ENCODE measurements at places on chromosomes 6 and 20.

DNA sequence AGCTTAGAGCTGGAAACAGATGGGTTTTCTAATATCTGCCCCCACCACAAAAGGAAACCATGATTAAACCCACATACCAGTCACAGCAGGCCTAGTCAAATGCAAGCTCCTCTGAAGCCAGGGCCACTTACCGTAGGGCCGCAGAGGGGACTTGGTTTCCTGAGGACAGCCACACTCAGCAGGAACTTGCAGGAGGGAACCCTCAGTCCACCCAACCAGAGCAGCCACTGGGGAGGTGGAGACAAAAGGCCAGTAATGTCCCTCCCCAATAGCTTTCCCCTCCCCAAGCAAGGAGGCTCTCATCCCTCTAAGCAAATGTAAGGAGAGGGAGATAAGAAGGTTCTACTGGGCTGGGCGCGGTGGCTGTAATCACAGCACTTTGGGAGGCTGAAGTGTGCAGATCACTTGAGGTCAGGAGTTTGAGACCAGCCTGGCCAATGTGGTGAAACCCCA, 384.4 kb upstream of the JARID2 start:
- no peak for DNase-seq

DNA sequence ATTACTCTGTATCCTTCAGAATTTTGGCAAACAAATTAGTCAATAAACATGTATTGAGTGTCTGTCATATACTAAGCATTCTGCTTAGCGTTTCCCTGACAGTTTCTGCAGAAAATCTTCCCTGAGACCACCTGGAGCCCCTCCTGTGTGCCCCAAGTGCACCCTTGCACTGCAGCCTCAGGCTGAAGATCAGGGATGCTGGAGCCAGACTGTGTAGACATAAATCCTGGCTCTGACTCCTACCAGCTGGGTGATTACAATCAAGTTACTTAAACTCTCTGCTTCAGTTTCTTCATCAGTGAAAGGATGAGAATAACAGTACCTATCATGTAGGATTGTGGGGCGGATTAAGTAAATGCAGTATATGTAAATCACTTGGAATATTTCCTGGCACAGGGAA, 53.4 kb upstream of the VSTM2L start:
- no peak for DNase-seq

- DNase-seq: no peak
Measured at GRCh38 chr6:7787137-7787608, 61.3 kb downstream of the BMP6 start.

DNA sequence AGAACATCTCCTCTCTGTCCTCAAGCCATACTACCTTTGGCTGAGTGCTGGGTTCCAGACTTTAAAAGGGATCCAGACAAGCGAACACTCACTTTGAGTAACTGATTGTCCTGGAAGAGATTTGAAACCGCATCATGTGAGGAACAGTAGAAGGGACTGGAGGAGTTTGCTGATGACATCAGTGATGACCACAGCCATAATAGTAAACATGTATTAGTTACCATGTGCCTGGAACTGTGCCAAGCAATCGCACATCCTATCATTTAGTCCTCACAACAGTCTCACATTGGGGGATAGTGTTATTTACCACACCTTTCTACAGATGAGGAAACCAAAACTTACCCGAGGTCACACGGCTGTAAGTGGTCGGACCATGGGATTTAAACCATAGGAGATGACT, 39.8 kb downstream of the ARMC2 start:
- DNase-seq: no peak

DNA sequence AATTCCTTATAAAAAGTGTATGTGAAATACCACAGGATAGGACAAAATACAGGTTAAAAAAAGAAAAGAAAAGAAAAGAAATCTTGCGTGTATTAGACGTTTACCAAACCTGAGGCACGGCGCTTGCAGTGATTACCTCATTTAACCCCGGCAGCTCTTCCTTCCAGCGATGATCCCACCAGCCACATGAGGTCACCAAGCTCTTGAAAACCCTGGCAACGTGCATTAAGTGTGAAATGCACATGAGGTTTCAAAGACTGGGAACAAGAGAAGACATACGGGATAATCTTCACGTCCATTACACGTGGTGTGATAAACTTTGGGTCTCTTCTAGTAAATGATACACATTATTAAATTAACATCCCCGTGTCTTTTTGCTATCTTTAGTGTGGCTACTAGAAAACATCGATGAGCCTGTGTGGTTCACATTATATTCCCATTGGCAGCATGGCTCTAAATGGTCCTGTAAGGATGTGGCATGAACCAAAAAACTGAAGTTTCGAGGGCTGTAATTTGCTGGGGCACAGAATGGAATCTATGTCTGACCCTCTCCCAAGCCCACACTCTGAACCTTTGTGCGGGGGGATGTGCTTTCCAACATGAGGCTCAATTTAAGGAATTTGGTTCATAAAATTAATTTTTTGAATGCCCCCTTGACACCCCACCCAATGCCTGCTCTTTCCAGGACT, 59.2 kb upstream of the THBS2 start:
- DNase-seq: no peak

- no peak for DNase-seq
Measured at GRCh38 chr20:22430154-22430745, 154.1 kb downstream of the FOXA2 start.

GRCh38 chr20:60302875-60303274, 344.7 kb downstream of the CDH26 start:
- no peak for DNase-seq

- no peak for DNase-seq
Measured at GRCh38 chr6:116876635-116877611, at the start of gene RFX6. TSS of gene RFX6 (plus strand) at chr6:116877242. CDS start at chr6:116877276, 34 bp downstream.

DNA sequence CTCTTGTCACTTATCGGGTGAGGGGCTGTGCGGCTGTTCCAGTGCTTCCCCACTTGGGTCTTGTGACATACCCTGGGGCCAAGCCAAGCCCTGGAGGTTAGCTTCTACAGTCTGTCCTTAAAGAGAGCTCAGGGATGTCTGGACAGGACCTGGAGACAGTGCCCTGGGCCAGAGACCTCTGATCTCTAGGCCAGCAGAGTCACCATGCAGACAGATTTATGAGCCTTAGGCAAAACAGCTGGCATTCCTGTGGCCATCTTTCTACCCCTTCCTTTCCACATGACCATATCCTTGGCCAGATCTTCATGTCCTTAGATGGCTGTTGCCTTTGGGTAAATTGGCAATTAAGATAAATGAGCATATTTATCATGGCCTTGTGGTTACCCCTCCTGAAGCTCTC, 678.6 kb downstream of the MAFB start:
- DNase-seq: no peak

GRCh38 chr20:32501709-32502108, 83.4 kb downstream of the NOL4L start:
- DNase-seq: no peak

- DNase-seq: no peak
Measured at GRCh38 chr6:23244300-23244699, 674.9 kb downstream of the HDGFL1 start.

DNA sequence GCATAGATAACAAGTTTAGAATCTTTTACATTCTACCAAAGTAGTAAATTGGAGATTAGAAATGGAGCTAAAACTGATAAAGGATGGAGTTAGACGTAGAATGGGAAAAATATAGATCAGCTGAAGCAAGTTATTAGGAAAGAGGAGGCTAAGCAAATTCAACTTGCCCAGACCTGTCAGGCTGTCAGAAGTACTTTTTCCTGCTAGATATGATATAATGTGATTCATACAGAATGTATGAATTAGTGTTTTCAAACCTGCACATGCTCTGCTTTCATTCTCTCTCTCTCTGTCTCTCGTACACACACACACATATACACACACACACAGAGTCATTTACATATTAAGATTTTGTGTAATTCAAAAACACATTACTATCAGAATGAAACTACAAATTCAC, 133.2 kb upstream of the HDGFL1 start:
- DNase-seq: no peak

DNA sequence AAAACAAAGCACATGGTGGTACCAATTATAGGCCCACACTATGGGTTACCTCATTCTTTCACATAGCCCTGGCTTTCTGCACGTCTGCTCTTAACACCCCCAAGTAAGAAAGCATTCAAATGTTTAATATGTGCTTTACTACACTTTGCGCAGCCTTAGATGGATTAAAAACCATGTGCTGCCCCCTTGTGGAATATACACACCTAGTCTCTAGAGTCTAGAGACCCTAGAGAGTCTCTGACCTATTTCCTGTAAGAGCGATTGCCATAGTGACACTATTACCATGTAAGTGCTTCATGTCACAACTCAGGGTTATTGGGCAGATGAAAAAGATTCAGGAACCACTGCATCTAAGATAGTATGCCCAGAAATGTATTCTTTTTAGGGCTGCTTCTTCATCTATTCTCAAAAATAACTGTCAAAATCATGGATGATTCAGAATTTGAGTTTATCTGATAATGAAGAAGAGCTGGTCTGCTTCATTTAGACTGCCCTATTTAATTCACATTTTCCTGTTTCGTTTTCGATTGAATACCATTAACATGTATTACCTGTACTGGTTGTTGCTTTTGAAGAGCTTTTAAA, 186.3 kb downstream of the ADGB start:
- DNase-seq: no peak

- no peak for DNase-seq
Measured at GRCh38 chr20:4366076-4366475, 350.7 kb upstream of the RNF24 start.

- DNase-seq: no peak
Measured at GRCh38 chr20:35246723-35247122, 20.2 kb downstream of the MMP24 start.

GRCh38 chr6:572596-573265, 84.2 kb downstream of the HUS1B start:
- no peak for DNase-seq

DNA sequence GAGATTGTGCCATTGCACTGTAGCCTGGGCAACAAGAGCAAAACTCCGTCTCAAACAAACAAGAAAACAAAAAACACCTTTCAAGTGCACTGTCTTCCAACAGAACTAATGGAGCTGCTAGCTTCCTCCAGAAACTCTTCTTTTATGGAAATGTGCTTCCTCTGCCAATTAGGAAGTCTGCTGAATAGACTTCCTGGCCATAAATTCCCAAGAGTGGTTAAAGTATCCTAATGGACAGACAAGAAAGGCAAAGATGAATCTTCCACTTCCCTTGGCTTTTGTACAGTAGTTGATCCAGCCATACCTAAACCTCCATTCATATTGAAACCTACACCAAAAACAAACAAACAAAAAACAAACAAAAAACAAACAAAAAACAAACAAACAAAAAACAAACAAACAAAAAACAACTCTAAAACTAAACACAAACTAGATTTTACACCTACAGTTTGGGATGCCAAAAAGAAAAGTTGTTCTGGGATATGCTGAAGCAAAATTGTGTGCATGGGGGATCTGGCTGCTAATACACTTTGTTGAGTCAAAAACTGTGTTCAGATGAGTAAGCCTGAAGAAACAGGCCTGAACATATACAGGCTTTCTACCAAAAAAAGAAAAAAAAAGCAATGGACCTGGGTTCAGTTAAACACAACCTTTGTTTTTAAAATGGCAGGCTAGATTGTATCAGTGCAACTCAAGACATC, 59.8 kb upstream of the CARMIL1 start:
- DNase-seq: no peak

DNA sequence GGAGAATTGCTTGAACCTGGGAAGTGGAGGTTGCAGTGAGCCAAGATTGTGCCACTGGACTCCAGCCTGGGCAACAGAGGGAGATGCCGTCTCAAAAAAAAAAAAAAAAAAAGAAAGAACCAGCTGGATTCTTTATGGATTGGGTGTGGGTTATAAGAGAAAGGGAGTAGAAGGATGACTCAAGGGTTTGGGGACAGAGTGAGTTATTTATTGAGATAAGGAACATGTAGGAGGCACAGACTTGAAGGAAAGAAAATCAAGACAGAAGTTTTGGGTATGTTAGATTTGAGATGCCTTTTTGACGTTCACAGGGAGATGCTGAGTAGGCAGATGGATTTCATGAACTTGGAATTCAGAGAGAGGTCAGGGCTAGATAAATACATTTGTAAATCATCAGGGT, 47.6 kb downstream of the KIZ start:
- DNase-seq: no peak

GRCh38 chr20:45251884-45252560, 2.3 kb downstream of the SLPI start:
- no peak for DNase-seq

- no peak for DNase-seq
Measured at GRCh38 chr6:86964029-86964579, 26.8 kb downstream of the HTR1E start.

GRCh38 chr6:119065382-119065781, 13.1 kb downstream of the FAM184A start:
- no peak for DNase-seq

DNA sequence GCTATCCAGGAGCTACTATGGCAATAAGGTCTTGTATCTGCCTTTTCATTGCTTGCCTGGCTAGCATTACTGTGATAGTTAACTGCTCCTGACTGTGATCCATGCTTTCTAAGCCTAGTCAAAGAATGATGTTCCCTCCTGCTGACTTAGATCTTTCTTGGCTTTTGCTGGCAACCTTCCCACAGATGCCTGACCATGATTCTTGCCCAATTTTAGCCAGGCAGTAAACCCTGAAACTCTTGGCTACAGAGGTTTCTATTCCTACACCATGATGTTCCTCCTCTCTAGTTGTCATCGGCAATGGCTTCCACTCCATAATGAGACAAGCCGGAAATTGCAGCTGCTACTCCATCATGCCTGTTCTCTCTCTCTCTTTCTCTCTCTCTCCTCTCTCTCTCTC, 238.1 kb downstream of the HAO1 start:
- DNase-seq: no peak

GRCh38 chr6:3619201-3619600, 132.3 kb downstream of the PXDC1 start:
- no peak for DNase-seq

- no peak for DNase-seq
Measured at GRCh38 chr6:141830530-141830929, 302.2 kb upstream of the GJE1 start.

GRCh38 chr6:3510617-3511016, 53.8 kb upstream of the SLC22A23 start:
- DNase-seq: no peak

DNA sequence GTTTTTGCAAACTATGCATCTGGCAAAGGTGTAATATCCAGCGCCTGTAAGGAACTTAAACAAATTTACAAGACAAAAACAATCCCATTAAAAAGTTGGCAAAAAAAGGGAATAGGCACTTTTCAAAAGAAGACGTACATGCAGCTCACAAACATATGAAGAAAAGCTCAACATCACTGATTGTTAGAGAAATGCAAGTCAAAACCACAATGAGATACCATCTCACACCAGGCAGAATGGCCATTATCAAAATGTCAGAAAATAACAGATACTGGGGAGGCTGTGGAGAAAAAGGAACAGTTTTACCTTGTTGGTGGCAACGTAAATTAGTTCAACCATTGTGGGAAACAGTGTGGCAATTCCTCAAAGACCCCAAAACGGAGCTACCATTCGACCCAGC, 54.2 kb downstream of the TSBP1 start:
- no peak for DNase-seq
